ENCODE measurements at places on chromosomes 7 and 10.

GRCh38 chr10:104387130-104387888 is 33.7 kb downstream of the CFAP58 start:
- DNase-seq: no peak

DNA sequence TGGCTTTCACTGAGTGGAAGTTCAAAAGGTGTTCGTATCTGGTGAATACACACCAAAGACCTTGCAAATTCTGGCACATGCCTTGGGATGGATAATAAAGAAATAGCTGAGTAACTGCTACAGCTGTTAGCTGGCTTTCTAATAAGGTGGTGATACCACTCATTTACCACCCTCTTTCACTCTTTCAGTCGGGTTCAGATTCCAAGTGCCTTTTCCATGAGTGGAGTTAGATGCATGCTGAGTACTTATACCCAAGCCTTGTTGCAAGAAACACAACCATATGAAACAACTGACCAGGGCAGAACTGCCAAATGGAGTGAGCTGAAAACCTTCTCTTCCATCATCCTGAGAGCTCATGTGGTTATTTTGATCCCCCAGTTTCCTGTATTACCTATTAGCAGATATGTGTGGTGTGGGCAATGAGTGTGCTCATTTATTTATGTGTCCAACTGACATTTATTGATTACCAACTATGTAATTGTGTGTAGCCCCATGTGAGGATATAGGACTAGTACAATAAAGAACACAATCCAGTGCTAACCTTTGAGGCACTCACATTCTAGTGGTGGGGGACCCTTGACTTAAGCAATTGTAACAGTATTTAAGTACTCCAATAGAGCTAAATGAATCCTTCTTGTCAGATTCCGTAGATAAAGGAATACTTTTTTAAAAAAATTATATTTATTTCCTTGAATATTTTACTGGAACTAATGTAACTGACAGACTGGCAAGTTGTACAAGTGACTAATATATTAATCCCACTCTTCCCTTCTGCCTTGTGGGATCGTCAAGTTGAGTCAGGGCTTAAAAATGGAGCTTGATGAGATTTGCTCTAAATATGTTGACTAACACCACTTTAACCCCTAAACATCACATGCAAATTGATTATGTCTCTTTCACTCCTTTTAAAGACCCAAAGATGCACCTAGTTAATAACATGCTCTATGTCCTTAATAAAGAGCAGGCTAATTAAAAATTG is 124.7 kb downstream of the ARID5B start:
- DNase-seq: no peak

- DNase-seq: no peak
Measured at GRCh38 chr10:50516171-50516570, 107.6 kb downstream of the SGMS1 start.

- no peak for DNase-seq
Measured at GRCh38 chr10:129442866-129443265, 24.2 kb upstream of the MGMT start.

- no peak for DNase-seq
Measured at GRCh38 chr10:28963539-28964221, 286.4 kb downstream of the BAMBI start.

GRCh38 chr10:10437886-10438285 is 579.8 kb upstream of the CELF2 start:
- no peak for DNase-seq

GRCh38 chr7:116740231-116740630 is 68.2 kb downstream of the MET start:
- DNase-seq: no peak

DNA sequence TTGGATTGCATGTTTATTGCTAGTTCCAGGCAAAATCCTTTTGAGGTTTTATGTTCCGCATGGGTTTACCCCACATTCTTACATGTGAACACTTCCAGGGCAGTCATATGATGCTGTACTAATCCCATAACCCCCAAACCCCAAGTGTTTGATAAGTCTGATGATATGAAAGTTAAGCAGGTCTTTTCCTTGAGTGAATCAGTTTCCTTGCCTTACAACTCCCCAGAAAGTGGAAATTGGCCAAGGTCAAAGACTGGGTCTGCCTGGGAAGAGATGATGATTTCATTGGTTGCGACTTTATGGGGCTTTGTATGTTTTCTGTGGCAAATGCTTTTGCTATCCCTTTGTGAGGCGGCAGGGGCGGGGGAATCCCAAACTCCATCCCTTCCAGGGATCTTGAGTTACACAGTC is 24.7 kb downstream of the AFAP1L2 start:
- no peak for DNase-seq

GRCh38 chr10:69558559-69558958 is 14.7 kb downstream of the NEUROG3 start:
- DNase-seq: no peak

DNA sequence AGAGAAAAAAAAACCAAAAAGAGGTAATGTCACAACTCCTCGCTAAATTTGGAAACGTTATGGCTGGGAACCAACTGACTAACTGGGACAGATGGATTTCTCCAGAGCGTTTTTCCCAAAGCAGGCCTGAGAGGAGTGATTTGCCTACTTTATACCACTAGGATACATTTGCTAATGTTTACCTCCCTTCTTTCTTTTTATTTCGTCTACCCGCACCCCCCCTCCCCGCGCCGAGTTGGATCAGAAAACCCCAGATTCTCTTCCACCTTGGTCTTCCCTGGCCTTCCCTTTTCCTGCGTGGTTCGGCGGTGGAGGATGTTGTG is 7.2 kb downstream of the CPA2 start:
- DNase-seq: no peak

- no peak for DNase-seq
Measured at GRCh38 chr7:151053096-151053495, 4.6 kb downstream of the CDK5 start.

DNA sequence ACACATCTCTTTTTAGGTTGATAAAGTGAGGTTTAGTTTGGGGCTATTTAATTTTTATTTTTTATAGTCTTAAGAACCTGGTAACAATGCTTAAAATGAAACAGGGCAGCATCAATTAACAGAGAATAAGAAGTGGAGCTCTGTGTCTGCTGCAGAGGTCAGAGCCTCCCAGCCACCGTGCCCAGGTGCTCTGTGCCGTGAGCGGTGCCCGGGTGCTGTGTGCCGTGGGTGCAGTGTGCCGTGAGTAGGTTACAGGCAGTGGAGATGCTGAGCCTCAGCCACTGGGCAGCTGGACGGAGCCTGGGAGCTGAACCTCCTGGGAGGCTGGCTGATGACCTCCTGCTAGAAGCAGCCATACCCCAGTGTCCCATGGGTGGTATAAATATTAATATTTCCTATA is 250.0 kb downstream of the KLF6 start:
- no peak for DNase-seq

- DNase-seq: no peak
Measured at GRCh38 chr10:112344261-112344660, 29.7 kb upstream of the ACSL5 start.

- no peak for DNase-seq
Measured at GRCh38 chr7:108598914-108599580, 29.4 kb downstream of the DNAJB9 start.

DNA sequence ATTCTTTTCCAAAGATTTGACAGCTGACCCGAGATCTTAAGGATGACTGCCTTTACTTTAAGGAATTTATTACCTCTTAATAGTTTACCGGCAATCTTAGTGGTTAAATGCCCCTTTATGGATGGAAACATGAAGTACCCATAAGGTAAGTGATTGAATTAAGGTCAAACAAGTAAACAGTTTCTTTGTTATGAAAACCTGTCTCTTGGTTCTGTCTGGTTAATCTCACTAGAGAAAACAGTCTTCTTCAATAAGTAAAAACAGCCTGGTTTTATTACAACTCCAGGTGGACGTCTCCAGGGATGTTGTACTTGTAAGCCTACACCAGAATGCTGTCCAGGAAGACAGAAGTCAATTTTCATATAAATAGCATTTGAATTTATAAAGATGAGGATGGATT is 161.8 kb upstream of the MTPN start:
- no peak for DNase-seq

GRCh38 chr7:129417073-129417472 is 17.2 kb upstream of the STRIP2 start:
- peak; percentile 45 for DNase-seq

DNA sequence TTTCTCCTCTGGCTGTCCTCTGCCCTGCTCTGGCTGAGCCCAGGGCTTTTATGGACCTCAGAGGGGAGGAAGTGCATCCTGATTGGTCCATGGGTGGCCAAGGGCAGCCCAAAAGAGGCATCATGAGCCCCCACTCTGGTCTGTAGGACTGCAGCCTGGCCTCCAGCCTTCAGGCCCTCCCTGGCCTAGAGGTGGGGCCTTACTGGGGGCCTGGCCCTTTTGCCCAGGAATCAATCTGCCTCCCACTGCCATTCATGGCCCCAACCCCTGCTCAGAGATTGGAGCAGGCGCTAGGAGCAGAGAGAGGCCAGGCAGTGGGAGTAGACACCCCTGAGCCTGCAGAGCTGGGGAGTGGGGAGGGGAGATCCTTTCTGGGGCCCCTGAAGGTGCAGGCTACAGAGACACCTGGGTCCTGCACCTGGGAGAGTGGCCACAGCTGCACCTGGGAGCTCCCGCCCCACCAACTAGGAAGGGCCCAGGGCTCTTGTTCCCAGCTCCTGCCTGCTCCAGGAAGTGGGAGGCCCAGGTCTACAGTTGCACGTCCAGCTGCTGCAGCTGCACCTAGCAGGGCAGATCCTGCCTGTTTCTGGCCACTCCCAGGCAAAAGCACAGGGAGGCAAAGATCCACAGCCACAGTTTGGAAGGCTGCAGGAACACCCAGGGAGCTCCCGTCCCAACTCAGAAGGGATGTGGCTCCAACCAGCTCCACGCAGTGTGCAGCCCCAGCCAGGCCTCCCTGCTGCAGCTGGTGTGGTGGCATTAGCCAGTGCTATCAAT is 6.4 kb upstream of the DYNC2I1 start:
- no peak for DNase-seq

DNA sequence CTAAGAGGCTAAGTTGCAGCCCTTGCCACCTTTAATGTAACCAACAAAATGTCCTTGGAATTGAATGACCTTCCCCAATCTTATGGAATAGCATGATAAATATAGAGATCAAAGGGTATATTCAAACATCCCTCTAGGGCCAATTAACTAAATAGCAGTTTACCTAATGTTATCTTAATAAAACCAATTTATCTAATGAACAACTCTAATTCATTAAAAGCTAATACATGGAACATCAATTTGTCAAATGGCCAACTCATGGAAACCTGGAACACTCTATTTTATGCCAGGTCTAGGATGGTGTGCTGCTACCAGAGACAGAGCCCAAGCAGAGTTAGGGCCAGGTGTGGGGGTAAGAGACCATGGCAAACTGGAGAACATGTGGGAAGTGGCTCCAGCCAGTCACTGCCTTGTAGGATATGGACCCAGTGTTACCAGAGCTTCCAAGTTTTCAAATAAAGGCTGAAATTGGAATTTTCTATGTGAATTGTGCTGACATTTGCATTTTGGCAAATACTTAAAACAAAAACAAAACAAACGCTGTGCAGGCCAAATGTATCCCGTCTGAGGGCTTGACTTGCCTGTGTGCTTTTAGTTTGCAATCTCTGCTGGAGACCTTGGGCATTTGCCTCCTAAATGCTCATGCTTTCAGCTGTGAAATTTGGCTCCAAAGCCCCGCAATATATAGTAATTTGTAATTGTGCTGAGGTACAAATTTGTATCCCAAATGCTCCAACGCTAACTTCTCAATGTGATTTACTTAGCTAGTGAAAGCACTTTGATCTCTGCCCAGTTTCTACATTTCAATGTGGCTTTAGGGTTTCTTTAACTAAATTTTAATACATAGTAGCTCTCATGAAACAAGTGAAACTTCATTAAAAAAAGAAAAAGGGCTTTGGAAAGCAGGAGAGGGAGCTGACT is 55.1 kb downstream of the CPED1 start:
- no peak for DNase-seq

DNA sequence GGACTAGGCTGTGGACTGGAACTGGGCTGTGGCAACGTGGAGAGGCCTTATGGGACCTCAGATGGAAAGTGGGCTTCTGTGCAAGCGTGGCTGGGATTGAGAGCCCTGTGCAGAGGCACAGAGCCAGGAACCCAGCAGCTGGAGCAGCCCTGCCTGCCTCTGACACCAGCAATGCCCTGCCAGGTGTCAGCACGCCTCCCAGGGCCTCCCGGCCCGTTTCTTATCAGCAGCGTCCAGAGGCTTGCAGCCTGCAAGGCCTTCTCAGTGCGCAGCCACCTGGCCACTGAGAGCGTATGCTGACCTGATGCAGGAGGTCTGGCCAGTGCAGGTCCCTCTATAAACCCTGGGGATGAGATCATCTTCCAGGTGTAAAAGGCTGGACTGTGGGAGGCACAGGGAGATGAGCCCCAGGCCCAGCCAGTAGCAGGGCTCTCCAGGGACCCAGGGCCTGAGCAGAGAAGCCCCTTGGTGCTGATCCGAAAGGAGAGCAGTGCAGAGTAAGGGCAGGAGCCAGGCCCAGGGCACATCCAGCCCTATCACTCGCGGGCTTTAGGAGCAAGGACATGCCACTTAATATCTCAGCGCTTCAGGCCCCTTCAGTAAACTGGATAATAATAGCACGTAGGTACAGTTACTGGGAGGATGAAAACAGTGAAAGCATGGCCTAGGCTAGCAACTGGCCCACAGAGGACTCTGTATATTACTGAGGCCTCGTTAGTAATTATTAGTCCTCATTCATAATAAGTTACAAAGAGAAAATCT is 38.8 kb upstream of the ANTXRL start:
- no peak for DNase-seq

DNA sequence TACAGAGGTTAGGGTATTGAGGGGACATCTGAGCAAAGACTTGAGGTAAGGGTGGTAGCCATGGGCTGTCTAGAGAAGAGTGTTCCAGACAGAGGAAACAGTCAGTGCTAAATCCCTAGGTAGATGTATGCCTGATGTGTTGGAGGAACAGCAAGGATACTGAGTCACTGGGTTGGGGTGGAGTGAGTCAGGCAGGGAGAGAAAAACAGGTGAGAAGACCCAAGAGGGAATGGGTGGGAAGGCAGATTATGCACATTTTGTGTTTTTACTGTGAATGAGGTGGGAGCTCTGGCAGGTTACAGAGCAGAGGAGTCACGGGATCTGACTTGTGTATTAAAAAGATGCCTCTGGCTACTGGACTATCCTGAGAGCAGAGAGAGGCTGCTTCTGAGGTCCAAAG is 285.0 kb downstream of the CALN1 start:
- DNase-seq: no peak

GRCh38 chr7:50505553-50506210 is 55.5 kb upstream of the FIGNL1 start:
- DNase-seq: no peak

DNA sequence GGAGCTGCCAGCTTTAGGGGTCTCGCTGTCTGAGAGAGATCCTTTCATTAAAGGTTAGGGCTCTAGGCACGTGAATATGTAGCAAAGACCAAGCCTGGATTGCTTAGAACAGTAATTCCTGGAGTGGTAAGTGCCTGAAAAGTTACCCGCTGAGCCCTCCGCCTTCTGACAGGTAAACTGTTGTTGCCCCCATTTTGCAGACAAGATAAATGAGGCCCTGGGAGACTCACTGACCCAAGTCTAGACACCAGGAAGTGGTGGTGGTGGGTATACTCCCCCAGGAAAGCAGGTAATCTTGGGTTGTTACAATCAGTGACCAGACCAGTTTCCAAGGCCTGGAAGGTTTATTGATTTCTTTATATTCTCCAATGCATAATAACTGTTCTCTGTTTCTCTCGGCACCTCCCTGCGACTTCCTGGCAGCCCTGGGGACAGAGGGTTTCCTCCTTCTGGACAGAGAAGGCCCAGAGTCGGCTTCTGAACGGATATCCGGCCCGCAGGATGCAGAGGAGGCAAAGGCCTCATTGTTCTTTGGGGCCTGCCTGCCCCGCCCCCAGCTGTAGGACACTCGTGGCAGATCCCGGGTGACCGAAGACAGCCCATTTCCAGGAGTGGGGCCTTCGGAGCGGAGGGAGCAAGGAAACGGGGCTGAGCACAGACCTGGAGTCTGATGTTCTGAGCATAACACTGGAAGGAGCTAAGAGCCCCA is 1.3 kb upstream of the GRK5 start:
- DNase-seq: peak; percentile 50

Data from neural crest cell (in vitro differentiated cells).